Kidney (tissue), 22 donors: ENCODE measurements at places on chromosomes 12 and 14.

GRCh38 chr12:124369055-124369826 is 74.3 kb downstream of the RFLNA start:
- peak; percentile 47 for DNase-seq

DNA sequence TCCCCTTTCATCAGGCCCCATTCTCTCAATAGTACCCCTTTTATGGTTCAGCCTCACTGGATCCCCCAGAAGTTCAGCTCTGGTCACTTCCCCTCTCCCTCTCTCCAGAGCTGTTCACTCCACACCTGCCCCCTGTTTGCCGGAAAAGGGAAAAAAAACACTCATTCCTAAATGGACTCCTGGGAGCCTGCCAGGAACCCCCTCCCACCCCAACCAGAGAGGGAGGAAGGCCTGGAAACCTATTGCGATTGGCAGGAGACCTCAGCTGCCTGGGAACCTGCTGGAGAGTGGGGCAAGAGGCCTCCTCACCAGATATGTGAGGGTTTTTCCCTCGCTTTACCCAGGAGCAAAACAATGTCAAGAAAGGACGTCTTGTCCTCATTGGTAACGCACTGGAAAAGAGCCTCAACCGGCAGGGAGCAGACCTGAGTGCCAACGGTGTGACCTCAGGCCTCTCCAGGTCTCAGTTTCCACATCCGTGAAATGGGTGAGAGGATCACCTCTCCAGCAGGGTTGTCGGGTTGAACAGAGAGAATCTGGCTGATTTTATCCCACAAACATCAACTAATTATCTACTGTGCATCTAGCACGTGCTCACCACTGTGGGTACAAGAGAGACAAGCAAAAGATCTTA is 4.6 kb downstream of the DTX1 start:
- DNase-seq = peak; percentile 20

- DNase-seq = no peak
These were observed 2.2 kb downstream of the BAZ1A start for GRCh38 chr14:34872822-34873588.

DNA sequence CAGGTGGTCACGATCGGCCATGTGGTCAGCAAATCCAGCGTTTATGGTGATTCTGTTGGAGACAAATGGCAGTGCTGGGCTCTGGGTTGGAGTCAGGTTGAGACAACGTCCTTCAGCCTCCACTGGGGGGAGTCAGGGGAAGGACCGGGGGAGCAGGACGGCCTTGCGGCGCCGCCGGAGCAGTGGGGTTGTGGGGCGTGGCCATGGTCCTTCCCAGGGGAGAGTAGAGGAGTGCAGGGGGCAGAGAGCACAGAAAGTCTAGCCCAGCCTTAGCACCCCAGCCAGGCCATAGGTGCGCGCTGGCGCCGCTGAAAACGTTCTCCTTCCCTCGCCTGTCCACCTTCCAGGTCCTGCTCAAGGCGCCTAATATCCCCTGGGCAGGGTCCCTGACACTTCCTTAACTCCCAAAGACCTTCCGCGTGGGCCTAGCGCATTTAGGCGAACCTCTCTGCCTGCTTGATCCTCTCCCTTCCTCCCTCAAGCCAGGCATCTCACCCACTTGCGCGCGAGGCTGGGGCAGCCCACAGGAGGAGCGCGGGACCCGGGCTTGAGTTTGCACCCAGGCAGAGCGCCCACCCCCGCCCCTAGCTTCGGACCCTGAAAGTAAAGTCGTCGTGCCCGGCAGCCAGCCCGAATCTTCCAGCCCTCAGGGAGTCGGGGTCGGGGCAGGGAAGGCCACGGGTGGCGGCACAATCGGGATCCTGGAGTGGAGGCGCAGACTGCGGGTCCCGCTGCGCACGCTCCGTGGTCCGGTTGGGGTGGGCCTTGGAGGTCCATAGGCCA is 3.1 kb upstream of the KIF26A start:
- DNase-seq = peak; percentile 38

DNA sequence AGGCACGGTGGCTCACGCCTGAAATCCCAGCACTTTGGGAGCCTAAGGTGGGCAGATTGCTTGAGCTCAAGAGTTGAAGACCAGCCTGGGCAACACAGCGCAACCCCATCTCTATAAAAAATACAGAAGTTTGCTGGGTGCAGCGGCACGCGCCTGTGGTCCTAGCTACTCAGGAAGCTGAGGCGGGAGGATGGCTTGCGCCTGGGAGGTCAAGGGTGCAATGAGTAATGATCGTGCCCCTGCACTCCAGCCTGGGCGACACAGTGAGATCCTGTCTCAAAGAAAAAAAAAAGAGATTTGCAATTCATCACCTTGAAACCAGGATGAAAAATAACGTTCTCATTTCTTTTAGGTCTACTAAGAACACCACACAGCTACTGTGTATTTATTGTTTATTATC is 4.0 kb downstream of the STX2 start:
- peak; percentile 24 for DNase-seq

GRCh38 chr14:34766606-34767005 is 52.2 kb upstream of the CFL2 start:
- no peak for DNase-seq

GRCh38 chr12:7005311-7005710 is 13.0 kb downstream of the LPCAT3 start:
- no peak for DNase-seq

DNA sequence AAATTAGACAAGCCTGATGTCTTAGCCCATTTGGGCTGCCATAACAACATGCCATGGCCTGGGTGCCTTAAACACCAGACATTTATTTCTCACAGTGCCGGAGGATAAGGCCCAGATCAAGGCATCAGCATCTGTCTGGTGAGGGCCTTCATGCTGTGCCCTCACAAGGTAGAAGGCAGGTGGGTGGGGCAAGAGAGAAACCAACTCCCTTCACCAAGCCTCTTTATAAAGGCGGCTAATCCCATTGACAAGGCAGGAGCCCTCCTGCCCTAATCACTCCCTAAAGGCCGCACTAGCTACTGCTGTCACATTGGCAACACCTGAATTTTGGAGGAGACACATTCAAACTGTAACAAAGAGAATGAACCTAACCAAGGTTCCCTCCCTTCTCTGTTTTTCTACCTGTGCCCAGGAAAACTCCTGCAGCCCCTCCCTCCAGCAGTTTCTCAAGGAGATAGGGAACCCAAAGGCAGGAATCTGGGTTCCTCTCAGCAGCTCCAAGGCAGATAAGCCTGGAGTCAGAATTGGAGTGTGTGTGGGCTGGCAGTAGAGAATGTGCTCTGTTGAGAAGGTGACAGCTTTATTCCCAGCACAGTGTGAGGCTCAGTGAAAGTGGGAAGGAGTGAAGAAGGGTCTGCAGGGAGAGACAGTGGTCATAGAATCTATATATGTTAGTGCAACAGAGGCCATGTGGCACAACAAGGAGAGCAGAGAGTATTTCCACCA is 21.7 kb upstream of the GPATCH2L start:
- DNase-seq = no peak

- no peak for DNase-seq
These were observed 34.8 kb upstream of the FRMD6 start for GRCh38 chr14:51616724-51617409.

DNA sequence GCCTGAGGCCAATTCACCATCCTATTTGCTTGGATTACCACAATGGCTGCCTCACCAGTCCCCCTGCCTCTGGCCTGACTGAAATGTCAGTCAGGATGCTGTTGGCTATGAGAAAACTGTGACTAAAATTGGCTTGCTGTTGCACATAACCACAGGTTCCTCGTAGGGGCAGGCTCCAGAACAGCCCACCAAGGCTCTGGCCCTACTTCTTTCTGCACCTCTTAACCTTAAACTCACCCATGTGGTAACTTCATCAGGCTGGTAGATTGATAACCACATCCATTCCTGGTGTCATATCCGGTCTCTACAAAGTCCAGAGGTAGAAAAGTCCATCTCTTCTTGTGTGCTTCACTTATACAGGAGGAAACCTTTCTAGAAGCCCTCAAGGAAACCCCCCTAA is 172.4 kb upstream of the PLXNC1 start:
- no peak for DNase-seq

GRCh38 chr14:90382491-90383125 is 14.2 kb upstream of the CALM1 start:
- DNase-seq = peak; percentile 95

DNA sequence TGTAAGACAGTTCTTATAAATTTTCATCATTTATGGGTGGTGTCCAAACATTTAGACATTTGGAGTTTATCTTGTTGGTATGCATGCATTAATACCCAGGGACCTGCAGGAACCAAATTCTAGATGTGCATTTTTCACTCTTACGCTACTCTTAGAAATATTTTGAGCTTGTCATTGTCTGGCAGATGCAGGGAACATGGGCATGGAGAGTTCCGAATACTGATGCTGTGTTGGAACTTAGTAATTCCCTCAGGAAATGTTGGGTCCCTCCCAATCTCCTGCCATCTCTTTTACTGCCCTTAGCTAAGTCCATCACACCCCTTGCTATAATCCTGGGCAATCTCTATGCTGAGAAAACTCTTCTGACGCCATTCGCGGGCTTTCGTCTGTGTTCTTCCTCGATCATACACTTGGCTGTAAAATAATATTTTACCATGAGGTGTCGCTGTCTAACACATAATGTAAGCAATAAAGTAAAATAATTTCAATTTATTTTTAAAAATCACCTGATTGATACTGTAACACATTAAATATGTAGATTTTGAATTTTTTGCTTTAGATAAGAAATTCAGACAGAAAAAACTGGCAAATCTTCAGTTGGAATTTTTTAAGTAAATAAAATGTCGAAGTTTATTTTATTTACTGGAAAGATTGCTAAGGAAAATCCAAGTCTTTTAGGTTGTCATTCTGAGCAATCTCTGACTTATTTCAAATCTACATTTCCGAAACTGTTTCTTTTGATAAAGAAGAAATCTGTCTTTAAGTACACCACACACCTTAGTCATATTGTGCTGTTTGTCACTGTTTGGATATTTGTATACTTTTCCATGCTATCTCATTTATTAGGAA is 304.1 kb upstream of the SSTR1 start:
- no peak for DNase-seq

- DNase-seq = no peak
These were observed 197.2 kb downstream of the KIF26A start for GRCh38 chr14:104335611-104336010.
